NCI-H2227 treated with DMSO at 0.1 percent for 48 hours (cell line): ENCODE measurements at places on chromosomes 6 and 20.

GRCh38 chr6:54262971-54263370 lies 45.3 kb upstream of the TINAG start:
- no peak for DNase-seq

- no peak for DNase-seq
These were observed 64.0 kb downstream of the THBS2 start for GRCh38 chr6:169189686-169190085.

- no peak for DNase-seq
These were observed 27.4 kb downstream of the DDO start for GRCh38 chr6:110387986-110388385.

DNA sequence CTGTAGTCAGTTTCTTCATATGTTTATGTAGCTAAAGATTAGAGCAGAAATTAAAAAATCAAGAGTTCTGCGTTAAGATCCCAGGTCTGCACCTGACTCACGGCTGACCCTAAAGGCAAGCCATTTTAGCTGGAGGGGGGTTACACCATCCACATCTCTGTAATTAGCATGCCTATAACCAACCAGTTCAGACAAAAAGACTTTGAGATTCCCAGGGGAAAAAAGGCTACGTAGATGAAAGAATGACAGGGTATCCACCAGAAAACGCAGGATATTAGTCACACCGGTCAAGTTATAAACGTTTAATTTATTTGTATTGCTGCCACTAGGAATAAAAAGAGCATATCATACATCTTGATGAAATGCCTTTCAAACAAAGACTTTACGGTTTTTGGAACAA lies 299.1 kb downstream of the FOXC1 start:
- DNase-seq = no peak

- no peak for DNase-seq
These were observed 142.8 kb upstream of the PTPRK start for GRCh38 chr6:128663238-128663637.

DNA sequence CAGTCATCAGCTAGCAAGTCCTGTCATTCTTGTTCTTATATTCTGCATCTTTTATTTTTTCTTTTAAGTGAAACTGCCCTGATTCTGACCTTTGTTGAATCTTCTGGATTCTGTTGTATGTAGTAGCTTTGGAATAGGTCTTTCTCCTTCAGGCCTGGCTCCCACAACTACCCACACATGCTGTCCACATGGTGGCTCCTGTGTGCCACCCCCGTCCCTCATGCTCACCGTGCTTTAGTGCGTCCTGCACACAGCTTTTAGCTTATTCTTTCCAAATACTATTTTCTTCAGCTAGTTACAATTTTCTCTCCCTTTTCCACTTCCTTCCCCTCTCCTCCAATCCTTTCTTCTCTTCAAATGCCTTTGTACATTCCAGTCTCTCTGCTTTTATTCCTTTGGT lies 61.8 kb downstream of the CTNNBL1 start:
- DNase-seq = no peak

DNA sequence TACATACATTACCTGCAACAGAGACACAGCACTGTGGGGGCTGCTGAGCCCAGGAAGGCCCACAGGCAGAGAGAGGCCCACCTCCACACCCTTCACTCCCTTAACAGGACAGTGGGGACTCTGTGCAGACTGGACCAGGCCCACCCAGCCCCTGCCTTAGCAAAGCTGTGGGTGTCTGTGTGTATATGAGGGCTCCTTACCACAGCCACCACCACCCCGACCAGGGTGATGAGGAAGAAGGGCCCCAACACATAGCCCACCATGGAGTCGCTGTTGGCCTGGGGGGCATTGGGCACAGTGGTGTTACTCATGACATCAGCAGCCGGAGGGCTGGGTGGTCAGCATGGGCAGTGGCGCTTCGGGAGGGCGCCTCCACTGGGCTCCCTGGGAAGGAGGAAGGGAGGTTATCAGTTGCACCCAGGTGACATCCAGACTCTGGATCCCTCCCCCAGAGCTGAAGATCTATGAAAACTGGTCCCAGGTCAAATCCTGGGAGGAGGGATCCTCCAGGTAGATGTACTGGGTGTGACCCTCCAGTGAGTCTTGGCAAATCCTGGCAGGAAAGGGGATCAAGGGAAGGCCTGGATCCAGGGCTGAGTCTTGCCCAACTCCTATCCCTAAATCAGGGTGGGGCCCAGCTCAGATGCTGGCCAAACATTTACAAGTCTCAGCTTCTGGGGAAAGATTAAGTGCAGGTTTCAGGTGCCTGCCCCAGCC lies 1.2 kb downstream of the SMIM29 start:
- no peak for DNase-seq

DNA sequence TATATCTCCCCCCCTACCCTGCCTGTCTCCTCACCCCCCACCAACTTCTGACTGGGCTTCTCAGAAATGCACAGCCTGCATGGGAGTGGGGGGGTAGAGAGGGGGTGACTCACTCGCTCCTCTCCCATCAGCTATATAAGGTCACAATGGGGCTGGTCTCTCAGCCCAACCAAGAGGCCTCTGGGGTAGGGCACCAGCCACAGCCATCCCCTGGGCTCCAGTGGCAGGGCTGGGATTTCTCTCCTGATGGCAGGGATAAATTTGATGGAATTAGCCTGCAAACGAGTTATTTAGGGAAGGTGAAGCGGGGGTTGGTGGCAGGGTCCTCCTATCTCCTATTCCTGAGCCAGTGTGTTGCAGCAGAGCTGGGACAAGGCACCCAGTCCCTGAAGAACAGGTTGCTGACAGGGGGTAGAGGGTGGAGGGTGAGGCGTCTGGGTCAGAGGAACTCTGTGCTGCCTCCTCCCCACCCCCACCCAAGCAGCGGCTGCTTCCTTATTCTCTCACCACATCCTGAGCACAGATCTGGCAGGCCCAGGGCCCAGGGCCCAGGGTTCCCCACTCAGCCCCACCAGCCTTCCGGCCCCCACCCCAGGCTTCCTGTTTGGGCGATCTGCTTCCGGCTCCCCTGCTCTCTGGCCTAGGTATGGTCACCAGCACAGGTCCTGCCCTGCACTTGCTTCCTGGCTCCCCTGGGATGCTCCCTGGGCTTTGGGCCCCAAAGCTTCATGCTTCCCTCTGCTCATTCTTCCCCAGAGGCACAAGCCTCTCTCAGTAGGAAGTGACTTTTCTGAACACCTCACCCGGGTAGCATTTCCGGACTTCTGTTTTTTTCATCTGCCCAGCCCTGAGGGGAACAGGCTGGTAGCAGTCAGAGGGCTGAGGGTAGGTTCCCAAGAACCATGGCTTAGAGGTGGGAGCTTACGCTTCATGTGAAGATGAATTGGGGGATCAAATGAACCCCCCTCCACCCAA lies 4.0 kb downstream of the PPP1R18 start:
- DNase-seq = peak; percentile 2

DNA sequence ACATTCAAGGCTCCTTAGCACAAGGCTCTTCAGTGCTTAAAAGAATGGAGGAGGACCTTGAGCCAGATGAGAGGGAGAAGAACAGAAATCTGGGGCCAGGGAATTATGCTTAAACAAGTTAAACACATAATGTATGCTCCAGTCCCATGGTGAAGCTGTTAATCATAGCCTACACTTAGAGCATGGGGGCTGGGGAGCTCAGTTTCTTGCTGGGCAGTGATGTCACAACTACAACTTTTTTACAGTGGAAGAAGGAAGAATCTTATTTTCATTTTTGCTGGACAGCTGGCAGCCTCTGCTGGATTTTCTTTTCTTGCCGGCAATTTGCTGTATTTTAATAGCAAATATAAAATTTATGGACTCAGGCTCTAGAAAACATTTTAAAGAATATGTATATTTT lies 432.5 kb downstream of the CD109 start:
- no peak for DNase-seq

DNA sequence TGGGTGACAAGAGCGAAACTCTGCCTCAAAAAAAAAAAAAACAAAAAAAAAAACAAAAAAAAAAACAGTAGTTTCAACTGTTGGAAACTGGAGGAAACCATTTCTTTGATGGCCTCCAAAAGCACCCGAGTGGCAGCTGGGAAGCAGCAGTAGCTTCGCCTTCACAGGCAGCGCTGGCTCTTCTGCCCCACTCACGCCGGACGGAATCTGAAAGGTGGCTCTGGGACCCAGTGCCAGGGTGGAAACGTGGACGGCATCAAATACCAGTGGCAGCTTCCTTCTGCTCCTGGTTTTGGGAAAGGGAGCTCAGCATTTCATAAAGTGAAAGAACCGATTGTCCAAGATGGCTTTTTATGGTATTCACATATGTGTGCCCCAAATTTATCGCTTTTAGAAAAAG lies 159.4 kb downstream of the SMOC2 start:
- no peak for DNase-seq

DNA sequence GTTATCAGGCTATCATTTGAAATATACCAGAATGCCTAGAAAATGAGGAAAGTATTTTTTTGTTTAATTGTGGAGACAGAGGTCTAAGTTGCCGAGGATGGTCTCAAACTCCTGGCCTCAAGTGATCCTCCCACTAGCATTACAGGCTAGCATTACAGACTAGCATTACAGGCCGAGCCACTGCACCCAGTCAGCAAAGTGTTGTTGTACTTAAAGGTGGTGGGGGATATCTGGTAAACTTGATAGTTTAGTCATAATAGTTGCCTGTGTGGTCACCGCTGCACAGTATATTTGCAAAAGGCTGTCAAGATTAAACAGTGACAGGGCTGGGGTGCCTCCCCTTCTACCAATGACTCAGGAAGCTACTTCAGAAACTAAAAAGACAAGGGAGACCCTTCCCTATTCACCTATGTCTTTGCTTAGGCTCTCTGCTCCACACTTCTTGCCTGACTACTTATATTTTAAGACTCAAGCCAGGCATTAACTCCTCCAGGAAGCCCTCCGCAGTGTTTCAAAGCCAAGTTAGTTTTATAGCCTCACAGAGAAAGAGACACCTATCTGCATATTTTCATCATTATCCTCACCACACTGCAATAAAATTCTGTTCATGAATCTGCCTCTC lies 3.1 kb upstream of the AKIRIN2 start:
- DNase-seq = no peak

GRCh38 chr6:159788276-159788675 lies 1.1 kb downstream of the TCP1 start:
- no peak for DNase-seq

GRCh38 chr6:104957301-104958177 lies 632 bp downstream of the LIN28B start:
- peak; percentile 65 for DNase-seq

DNA sequence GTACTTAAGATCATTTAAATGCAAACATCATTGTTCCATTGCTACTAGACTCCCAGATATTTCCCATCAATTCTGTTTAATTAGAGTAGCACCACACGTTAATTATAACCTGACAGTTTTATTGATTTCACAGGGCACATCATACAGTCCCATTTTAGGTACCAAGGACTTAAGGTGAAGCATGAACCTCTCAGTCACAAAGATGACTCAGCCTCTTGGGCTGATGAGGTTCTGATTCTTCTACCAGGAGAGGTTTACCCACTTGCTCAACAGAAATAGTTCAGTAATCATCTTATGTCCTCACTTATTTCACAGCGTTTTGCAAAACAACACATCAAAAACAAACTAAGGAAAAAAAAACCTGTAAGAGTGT lies 98.5 kb downstream of the HIVEP2 start:
- DNase-seq = no peak

- no peak for DNase-seq
These were observed 505.9 kb upstream of the CHD6 start for GRCh38 chr20:42123981-42124473.

DNA sequence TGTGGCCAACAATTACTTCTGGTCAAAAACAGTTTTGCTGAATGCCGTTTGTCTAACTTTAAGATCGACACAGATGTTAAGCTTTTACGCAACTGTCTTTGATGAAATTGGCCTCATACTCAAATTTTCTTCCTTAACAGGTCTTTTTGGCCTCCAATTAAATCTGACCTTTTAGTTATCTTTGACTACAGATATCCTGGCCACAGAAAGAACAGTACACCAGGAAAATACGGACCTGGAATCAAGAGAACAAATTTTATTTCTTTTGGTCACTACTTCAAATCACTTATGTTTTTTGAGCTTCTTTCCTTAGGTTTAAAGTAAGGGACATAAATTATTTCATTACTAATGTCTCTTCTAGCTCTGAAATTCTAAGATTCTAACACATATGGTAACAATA lies 49.8 kb downstream of the IBTK start:
- DNase-seq = no peak

- DNase-seq = no peak
These were observed 553.7 kb downstream of the COL12A1 start for GRCh38 chr6:74651948-74652842.

DNA sequence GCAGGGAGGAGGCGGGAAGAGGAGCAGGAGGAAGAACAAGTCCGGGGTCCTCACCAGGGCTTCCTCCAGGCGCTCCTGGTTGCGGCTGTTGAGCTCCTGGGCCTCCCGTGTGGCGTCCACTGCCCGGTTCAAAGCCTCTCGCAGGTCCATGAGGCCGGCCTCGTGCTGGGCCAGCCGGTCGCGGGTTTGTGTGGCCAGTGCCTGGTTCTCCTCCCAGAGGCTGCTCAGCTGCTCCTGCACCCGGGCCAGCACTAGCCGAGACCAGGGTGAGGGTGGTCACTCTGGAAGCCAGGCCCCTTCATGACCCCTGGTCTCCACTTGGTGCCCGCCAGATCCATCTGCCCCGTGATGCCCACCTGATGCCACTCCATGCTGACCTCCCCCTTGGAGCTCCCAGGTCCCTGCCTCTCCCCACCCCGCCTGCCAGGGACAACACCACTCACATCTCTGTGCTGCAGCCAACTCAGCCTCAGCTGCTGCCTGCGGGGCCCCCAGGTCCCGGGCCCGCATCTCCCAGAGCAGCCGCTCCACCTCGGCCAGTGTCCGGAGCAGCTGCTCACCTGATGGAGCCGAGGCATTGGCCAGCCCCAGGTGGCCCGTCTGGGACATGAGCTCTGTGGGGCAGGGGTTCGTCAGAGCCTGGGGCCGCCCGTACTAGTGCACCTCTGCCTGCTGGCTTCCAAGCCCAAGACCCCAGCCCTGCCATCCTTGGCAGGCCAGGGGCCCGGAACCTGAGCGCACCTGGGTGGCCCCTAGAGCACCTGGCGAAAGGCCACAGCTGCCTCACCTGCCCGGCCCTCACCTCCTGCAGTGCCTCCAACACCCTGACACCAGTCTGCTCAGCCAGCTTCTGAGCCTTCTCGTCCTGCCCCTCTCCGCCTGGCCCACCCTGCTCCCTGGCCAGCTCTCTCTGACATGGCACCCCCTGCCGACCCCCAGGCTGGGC lies 15.9 kb downstream of the ADRM1 start:
- no peak for DNase-seq

DNA sequence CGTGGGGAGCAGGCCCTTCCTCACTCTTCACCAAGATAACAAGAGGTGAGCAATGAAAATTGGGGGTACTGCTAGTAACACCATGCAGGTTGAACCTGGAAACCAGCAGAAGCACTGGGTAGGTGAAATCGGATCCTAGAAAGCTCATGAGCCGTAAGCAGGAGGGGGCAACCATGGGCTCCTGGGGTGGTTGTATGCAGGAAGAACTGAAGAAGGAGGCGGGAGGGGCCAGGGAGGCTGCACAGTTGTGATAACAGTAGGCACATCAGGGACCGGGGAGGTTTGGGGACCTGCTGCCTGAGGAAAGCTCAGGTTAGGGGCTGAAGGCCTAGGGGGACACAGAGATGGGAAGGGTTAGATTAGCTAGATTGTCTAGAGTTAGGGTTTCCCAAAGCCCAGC lies 5.6 kb upstream of the LY6G5C start:
- no peak for DNase-seq
